Stimulated activated naive CD8-positive, alpha-beta T cell treated with anti-CD3 and anti-CD28 coated beads, Interleukin-15, Interleukin-2, amounts not matched to agents 100 U/mL and 50 U/mL, for 24 hours (primary cell): ENCODE measurements at places on chromosomes 13 and 19.

GRCh38 chr13:87798536-87798935 lies 127.4 kb downstream of the SLITRK5 start:
- no peak for DNase-seq

DNA sequence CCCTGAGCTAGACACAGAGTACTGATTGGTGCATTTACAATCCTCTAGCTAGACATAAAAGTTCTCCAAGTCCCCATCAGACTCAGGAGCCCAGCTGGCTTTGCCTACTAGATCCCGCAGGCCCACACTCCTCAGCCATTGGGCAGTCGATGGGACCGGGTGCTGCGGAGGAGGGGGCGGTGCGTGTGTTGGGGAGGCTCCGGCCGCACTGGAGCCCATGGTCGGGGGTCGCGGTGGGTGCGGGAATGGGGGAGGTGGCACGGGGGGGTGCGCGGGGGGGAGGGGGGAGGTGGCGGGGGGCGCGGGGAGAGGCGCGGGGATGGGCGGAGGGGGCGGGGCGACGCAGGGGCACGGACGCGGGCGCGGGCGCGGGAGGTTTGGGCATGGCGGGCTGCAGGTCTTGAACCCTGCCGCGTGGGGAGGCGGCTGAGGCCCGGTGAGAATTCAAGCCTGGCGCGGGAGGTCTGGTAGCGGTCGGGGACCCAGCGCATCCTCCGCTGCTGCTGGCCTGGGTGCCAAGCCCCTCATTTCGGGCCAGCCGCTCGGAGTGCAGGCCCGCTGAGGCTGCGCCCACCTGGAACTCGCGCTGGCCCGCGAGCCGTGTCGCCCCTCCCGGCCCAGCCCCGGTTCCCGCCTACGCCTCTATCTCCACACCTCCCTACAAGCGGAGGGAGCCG lies 674.1 kb downstream of the SLITRK5 start:
- DNase-seq: no peak

GRCh38 chr13:95137096-95137495 lies 164.2 kb downstream of the ABCC4 start:
- DNase-seq: no peak

GRCh38 chr13:72530471-72530870 lies 197.0 kb downstream of the MZT1 start:
- no peak for DNase-seq

GRCh38 chr13:74080762-74081161 lies 53.4 kb downstream of the KLF12 start:
- no peak for DNase-seq

DNA sequence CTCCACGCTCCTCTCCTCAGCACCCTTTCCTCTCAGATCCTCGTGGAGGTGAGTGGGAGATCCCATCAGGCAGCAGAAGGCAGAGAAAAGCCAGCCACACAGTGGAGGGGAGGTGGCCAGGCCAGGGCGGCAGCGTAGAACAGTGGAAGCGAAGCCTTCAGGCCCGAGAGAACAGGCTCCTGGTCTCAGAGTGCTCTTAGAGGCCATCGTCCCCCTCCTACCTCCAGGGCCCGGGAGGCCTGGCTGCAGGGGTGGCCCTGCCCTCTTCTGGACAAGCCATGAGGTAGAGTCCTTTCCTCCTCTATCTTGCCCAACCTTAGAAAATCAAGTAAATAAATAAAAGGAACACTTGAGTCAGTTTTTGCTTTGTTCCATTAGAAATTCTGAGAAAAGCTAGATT lies 202.0 kb downstream of the KATNAL1 start:
- no peak for DNase-seq

DNA sequence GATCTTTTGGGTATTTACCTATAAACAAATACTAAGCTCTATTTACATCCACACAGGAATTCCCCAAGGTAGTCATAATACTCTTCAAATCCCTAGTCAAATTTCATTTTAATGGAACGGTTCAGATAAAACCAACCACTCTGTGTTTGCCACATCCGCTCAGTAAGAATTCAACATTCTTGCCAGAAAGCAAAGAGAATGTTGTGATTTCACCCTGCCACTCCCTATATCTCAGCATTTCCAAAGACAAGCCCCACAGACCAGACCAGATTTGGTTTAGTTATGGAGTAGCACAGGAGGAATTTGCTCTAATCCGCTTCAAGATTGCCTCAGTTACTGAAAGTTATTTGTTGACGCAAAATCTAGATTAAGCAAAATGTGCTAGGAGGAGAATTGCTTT lies 105.6 kb upstream of the SERP2 start:
- DNase-seq: no peak

DNA sequence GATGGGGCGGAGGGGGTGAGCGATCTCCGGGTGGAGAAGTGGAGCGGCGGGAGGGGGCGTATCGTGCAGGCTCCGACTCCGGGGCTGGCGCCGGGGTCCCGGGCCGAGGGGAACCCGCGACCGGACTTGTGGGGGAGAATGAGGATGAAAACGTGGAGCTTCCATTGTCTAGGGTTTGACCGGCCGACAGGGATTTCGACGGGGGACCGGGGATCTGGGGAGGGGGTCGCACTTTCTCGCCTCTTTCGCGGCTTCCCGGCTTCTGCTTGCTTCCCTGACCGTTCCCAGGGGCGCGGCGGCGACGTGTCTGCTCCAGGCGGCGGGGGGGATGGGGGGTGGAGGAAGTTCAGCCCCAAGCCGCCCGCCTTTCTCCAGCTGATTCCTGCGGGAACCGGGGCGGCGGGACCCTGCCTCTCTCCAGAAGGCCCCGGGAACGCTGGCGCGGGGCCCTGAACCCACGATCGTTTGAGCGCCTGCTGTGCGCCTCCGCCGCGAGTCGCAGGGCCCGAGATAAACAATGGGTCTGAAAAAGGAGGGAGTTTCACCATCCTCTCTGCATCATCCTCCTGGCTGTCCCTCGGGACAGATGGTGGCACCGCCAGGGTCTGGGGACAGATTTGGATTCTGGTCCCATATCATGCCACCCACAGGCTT lies 790 bp downstream of the TPM4 start:
- peak; percentile 42 for DNase-seq

DNA sequence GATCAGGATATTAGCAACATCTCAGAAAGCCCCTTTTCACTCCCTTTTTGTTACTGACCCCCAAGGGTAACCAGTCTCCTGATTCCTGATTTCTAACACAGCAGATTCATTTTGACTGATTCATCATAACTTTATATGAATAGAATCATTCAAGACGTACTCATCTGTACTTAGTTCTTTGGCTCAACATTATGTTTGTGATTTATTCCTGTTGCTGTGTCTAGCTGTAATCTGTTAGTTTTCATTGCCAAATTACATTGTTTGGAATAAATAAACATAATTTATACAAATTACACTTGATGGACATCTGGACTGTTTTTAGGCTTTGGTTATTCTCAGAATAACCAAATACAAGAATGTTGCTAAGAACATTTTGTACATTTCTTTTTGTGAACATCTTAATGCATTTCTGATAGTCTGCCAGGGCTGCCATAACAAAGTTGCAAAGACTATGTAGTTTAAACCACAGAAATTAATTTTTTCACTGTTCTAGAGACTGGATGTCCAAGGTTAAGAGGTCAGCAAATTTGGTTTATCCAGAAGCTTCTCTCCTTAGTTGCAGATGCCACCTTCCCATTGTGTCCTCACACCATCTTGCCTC lies 62.8 kb upstream of the EDNRB start:
- DNase-seq: no peak

DNA sequence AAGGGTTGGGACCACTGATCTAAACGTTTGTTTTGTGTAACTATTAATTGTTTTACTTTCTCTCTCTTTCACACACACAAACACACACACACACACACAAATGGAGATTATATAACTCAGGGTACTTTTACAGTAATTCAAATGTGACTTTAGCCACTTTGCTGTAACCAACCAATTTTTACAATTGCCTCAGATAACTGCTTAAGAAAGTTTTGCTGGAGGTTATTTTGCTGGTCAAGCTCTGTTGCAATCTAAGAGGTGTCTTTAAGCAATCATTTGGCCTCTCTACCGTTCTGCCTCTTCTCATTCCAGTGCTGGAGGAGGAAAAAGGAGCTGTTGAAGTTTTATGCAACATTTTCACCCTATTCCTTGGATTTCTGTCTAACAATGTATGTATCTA lies 63.0 kb downstream of the TBC1D4 start:
- no peak for DNase-seq

DNA sequence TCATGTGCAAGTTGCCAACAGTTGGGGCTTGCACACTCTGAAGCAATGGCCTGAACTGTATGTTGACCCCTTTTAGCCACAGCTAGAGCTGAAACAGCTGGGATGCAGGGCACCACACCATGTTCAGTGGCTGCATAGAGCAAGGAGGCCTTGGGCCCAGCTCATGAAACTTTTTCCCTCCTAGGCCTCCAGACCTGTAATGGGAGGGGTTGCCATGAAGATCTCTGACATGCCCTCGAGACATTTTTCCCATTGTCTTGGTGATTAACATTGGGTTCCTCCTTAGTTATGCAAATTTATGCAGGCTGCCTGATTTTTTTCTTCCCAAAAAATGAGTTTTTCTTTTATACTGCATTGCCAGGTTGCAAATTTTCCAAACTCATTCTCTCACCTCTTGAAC lies 165.1 kb upstream of the PRR20A start:
- DNase-seq: no peak

- no peak for DNase-seq
These were observed 941.3 kb upstream of the PCDH20 start for GRCh38 chr13:62356977-62357376.

GRCh38 chr13:94345374-94346195 lies 133.9 kb downstream of the DCT start:
- DNase-seq: no peak

DNA sequence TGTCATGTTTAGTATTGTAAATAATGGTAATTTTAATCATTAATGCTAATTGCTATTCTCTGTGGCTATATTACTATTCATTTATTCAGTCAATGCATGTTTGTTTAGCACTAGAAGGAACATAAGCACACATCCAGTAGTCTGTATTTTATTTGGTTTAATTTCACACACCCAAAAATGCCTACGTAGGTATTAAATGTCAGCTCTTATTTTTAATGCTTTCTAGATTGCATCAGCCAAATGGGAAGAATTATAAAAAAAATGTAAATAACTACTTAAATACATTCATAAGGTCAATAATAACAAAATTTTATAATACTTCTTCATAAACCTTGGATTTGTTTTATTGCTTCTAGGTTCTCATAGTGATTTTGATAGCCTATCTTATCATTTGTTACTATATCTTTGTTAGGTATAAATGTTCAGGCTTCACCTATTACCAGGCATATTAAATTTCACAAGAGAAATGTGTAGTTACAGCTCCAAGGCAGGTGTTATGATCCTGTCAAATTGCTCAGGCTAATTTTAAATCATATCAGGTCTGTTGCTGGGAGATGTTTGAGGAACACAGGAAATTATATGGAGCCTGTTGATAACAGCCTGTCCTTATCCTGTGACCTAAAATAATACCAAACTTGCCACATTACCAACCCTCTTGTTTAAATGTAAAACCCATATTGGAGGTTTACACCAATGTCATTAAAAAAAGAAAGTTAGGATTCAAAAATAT lies 34.4 kb downstream of the ITGBL1 start:
- no peak for DNase-seq

- no peak for DNase-seq
These were observed 24.6 kb downstream of the DCT start for GRCh38 chr13:94454906-94455305.

DNA sequence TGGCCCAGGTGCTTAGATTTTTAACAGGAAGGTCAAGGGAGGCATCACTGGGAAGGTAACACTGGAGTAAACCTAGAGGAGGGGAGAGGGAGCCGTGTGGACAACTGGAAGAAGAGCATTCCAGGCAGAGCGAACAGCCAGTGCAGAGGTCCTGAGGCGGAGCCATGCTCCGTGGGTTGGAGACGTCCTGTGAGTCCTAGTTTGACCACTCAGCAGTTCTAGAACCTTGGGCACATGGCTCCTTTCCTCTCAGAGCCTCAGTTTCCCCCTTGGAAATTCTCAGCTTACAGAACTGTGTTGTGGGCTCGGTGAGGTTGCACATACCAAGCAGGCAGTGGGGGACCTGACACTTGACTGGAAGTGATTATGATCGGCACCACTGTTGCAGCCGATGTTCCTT lies 130.9 kb downstream of the DPF1 start:
- DNase-seq: no peak

DNA sequence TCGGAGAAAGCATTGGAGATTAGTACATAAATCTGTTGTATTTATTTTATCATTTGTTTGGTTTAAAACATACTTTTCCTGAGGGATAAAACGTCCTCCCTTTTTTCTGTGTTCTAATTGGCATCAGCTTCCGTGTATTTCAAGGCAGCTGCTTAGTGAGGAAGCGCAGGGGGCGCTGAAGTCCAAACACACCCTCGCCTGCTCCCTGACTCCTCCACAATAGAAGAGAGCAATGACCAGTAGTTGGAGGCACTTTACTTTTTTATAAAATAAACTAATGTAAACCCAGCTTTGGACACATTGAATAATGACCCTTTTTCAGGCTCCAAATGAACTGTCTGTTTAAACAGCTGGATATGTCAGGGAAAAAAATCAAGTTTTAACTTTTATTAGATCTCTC lies 79.9 kb downstream of the RNASEH2B start:
- DNase-seq: no peak

DNA sequence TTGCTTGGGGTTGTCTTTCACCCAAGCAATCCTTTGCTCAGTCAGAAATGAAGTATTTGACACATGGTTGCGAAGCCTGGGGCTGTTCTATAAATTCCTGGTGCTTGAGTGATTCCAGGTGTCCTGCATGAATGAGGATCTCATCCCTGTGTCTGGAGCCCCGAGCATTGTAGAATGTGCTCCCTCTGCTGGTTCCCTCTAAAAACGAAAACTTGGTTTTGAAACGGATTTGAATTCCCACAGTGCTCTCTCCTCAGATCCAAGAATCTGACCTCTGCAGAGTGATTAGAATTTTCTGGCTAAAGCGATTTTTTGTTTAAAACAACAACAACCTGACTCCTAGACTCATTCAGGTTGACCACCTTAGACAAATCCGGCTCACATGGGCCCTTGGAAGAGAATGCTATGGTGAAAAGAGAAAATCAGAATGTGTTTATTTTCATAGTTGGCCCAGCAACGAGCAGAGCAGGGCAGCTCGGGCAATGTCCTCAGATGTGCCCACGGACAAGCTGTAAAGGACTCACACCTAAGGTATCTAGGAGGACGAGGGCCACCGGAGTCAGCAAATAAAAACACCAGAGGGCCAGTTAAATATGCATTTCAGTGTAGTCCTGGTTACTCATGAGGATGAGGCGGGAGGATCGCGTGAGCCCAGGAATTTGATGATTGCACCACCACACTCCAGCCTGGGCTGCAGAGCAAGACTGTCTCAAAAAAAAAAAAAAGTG lies 8.7 kb upstream of the ATP12A start:
- DNase-seq: no peak

GRCh38 chr19:48826606-48827020 lies 9.7 kb downstream of the HSD17B14 start:
- no peak for DNase-seq

- no peak for DNase-seq
These were observed 32.4 kb downstream of the GRIK5 start for GRCh38 chr19:42037649-42038048.

GRCh38 chr13:46544811-46545210 lies 8.2 kb upstream of the LRCH1 start:
- DNase-seq: no peak

GRCh38 chr13:39575641-39576238 lies 27.3 kb downstream of the LHFPL6 start:
- no peak for DNase-seq
